ENCODE measurements at places on chromosomes 5 and 9.

DNA sequence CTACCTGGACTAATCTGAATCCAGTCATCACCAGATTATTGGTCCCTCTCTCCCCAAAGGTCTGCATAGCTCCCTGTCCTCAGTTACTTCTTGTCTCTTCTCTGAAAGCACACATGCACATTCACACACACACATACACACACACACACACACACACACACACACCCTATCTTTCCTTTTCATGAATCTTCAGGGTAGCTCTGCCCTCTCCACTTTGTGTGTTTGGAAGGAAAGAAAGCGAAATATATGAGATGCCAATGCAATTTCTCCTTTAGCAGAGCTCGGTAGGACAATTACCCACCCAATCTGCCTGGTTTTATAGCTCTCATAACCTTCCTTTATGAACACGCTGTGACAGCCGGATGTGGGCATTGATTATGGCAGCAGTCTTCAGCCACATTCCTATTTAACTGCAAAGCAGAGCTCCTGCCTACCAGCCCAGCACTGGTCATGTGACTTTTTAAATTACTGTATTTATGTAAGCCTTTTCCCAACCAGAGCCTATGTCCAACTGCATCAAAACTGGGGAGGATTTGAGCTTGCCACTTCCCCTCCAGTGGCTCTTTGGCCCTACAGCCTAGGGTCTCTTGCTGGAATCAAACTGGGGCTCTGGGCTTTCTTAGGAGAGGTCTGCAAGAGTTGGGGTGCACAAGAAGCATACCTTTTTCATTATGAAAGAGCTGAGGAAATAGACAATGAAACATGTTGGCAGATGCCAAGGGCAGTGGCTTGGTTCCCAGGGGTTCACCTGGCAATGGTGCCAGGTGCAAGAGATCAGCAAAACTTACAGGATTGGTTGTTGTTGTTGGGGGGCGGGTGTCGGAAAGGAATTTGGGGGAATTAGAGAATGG is 20.8 kb upstream of the MATR3 start:
- H3K27me3 ChIP-seq: no peaks in the 10 kb centered on the region
- H3K27ac ChIP-seq: peak overlapping the region; percentile 83
- H3K36me3 ChIP-seq: no peaks in the 10 kb centered on the region
- DNase-seq: no peak

DNA sequence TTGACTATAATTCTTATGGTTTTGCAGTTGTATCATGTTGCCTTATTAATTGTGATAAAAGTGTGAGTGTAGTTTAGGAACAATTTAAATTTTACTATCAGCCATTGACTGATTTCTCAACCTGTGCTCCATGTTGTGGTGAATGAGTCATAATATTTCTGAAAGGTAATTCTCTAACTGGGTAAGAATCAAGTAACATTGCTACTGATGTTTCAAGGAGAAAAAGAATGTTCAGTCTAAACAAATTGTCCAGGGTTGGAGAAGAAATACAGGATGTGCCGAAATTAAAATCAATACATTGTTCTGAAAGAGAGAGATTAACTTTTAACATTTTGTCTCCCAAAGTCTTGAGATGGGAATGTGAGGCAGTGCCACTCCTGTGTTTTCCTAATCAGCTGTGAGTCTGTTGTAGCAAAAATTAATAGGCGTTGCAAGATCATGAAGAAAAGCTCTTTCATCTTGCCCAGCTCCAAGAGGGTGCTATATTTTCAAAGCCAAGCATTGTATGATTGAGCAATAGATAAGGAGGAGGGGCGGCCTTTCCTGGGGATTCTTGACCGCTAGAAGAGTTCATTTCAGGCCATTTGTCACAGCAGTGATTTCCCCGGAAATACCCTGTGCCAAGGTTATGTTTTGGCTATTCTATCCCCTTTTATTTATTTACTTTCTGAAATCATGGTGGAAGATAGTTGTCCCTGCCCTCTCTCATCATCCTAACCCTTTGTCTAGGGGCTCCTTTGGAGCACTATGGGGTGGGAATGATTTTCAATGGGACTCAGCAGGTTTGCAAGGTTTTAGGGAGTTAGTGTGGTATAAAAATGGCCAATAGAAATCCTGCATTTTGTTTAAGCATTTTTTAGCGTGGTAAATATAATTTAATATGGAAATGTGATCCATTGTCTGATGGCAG is 151.6 kb downstream of the FOCAD start:
- no peak overlapping the region for H3K4me3 ChIP-seq
- H3K36me3 ChIP-seq: no peaks in the 10 kb centered on the region
- H3K27me3 ChIP-seq: no peaks in the 10 kb centered on the region
- H3K27ac ChIP-seq: no peak overlapping the region

DNA sequence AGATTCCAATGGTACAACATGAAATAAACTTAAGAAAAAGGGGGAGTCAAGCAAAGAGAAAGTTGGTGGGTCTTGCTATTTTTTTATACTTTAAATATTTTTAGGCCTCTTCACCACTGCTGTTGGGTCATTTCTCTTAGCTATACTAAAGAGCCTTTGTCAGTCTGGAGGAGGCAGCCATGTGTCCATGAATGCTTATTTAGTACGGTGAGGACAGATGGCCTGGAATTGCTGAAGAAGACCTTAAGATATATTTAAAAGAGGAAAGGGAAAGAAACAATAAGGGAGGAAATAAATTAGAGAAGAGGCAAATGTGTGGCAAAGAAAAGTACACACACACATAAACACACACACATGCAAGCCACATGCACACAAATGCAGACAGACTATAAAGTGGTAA is 560.5 kb upstream of the MEF2C start:
- DNase-seq: no peak
- no peaks in the 10 kb centered on the region for H3K27me3 ChIP-seq
- peaks cover 4% of the 10 kb centered on the region for H3K4me1 ChIP-seq
- no peak overlapping the region for H3K4me3 ChIP-seq
- H3K36me3 ChIP-seq: no peaks in the 10 kb centered on the region
- no peak overlapping the region for H3K27ac ChIP-seq

DNA sequence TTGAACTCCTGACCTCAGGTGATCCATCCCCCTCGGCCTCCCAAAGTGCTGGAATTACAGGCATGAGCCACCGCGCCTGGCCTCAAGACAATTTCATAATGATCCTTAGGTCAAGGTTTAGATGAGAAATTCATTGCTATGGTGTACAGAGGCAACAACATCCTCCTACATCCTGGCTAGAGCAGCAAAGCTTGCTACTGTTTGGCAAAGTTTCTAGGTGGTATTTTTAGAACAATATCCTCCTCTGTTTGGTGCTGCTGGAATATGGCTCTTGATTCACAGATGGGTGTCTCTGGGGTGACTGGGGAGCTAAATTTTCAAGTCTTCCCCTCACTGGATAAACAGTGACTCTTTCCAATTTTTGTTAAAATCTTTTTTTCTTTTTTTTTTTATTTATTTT is 30.6 kb downstream of the CRHBP start:
- no peak for DNase-seq
- no peaks in the 10 kb centered on the region for H3K4me1 ChIP-seq
- no peak overlapping the region for H3K27ac ChIP-seq
- H3K36me3 ChIP-seq: no peaks in the 10 kb centered on the region

- no peaks in the 10 kb centered on the region for H3K27me3 ChIP-seq
- H3K4me1 ChIP-seq: no peaks in the 10 kb centered on the region
- no peak for DNase-seq
- H3K36me3 ChIP-seq: no peaks in the 10 kb centered on the region
- no peak overlapping the region for H3K4me3 ChIP-seq
Observed at GRCh38 chr5:147568710-147569406, 59.0 kb upstream of the DPYSL3 start.

DNA sequence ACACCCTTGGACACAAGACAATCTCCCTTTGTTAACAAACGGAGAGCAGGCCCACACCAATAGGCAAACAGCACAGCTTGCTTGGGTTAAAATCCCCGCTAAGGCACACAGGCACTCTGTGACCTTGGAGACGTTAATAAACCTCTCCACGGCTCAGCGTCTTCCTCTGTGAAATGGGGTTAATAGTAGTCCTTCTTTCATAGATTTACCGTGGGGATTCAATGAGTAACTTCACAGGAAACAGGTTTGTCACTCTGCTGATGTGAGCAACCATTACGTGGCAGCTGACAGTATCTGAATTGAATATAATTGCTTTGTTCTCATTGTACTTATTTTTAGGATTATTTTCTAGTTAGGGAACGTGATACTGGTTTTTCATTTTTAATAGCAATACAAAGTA is 65.2 kb upstream of the ADRA1B start:
- no peaks in the 10 kb centered on the region for H3K36me3 ChIP-seq
- H3K4me1 ChIP-seq: no peaks in the 10 kb centered on the region
- DNase-seq: no peak
- H3K27me3 ChIP-seq: no peaks in the 10 kb centered on the region

DNA sequence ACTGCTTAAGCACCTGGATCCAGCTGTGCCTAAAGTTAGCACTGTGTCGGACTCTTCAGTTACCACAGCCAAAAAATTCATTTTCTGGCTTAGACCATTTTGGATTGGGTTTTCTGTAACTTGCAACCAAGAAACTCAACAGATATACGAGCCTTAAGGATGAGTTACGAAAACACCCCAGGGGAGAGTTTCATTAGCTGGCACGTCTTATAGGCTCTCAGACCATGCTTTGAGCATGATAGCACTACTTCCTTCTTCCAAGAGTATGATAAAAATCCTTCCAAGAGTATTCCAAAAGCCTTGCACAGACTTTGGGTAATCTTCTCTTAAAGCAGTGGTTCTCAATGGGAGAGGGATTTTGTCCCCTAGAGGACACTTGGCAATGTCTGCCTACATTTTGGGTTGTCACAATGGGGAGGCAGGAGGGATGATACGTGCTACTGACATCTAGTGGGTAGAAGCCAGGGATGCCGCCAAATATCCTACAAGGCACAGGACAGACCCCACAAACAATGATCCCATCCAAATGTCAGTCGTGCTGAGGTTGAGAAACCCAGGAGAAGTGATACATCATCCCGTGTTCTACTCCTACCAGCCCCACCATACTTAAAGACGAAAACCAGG is 64.8 kb downstream of the SMIM23 start:
- no peak for DNase-seq
- H3K27me3 ChIP-seq: no peaks in the 10 kb centered on the region
- no peak overlapping the region for H3K27ac ChIP-seq
- no peaks in the 10 kb centered on the region for H3K36me3 ChIP-seq
- no peak overlapping the region for H3K4me3 ChIP-seq

- no peak for DNase-seq
- no peaks in the 10 kb centered on the region for H3K36me3 ChIP-seq
- H3K4me3 ChIP-seq: no peak overlapping the region
Observed at GRCh38 chr9:29613773-29614172, 2040.5 kb upstream of the C9orf72 start.

DNA sequence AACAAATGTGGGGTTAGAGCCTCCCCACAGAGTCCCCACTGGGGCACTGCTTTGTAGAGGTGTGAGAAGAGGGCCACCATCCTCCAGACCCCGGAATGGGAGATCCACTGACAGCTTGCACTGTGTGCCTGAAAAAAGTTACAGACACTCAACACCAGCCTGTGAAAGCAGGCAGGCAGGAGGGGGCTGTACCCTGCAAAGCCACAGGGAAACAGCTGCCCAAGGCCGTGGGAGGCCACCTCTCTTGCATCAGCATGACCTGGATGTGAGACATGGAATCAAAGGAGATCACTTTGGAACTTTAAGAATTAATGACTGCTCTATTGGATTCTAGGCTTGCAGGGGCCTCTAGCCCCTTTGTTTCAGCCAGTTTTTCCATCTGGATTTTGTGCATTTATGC is 782.3 kb downstream of the BRINP1 start:
- no peaks in the 10 kb centered on the region for H3K4me1 ChIP-seq
- no peaks in the 10 kb centered on the region for H3K36me3 ChIP-seq
- DNase-seq: no peak
- H3K27ac ChIP-seq: no peak overlapping the region
- no peaks in the 10 kb centered on the region for H3K27me3 ChIP-seq
- H3K4me3 ChIP-seq: no peak overlapping the region

DNA sequence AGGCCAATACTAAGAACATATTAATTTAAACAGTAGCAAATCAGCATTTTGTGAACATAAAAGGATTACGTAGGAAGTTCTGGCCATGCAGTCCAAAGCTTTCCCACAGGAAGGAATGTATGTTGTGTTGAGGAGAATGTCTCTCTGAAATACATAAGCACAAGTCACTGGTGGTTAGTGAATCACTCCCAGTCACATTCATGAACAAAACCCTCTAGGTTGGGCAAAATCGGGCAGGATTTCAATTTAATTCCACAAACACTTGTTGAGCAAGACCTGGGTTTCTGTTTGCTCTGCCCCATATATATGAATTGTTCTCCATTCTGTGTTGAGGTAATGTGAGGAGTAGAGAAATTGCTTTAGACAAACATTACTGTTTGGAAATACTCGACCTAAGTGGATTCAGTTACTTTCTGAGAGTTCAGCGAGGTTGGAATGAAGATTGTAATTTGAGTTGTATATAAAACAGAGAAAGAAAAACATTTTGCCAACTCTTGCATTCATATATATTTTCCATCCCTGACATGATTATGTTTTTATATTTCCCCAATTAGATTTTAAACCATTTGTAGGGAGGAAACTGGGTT is 127.6 kb upstream of the RPS23 start:
- DNase-seq: no peak
- no peaks in the 10 kb centered on the region for H3K27me3 ChIP-seq
- H3K4me1 ChIP-seq: peaks cover 3% of the 10 kb centered on the region
- no peaks in the 10 kb centered on the region for H3K36me3 ChIP-seq

GRCh38 chr5:60333005-60333571 is 366.9 kb downstream of the DEPDC1B start:
- no peaks in the 10 kb centered on the region for H3K27me3 ChIP-seq
- H3K4me3 ChIP-seq: no peak overlapping the region
- H3K36me3 ChIP-seq: no peaks in the 10 kb centered on the region
- no peak for DNase-seq
- H3K4me1 ChIP-seq: no peaks in the 10 kb centered on the region

- H3K4me3 ChIP-seq: no peak overlapping the region
- no peaks in the 10 kb centered on the region for H3K4me1 ChIP-seq
- no peaks in the 10 kb centered on the region for H3K27me3 ChIP-seq
- H3K27ac ChIP-seq: no peak overlapping the region
- no peaks in the 10 kb centered on the region for H3K36me3 ChIP-seq
- DNase-seq: no peak
Observed at GRCh38 chr5:28505121-28505520, 1466.7 kb upstream of the CDH9 start.

DNA sequence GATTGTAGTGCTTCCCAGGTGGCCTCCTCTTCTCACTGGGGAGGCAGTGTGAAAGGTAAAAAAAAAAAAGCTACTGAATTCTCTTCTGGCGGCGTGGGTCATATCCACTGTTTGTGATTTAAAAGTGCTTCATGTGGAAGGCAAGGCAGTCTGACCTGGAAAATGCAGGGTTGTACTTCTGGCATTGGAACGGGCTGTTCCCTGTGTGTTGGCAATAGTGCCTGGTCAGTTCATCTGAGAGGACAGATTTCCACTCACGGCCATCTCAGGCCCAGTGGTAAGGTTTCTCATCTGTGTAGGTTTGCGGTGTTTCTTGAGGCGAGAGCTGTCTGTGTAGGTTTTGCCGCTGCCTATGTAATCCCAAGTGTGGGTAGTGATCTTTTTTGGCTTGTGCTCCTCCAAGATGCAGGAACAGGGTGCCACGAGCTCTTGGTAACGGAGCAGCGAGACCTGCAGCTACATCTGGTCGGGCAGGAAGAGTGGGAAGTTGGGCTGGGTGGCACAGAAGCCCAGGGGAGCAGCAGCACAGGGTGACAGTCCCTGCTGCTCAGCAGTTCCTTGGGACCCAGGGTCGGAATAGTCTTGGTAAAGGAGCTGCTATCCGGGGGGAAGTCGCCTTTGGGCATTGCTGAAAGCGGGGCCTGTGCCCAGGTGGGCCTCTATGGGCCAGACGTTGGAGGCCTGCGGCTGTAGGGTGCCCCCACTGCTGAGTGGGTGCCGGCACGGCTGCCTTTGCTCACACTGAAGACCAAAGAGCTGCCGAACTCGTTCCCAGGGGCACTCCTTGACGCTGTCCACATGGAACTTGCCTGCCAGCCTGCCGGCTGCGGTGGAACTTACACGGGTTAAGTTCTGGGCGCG is 11.2 kb downstream of the RCL1 start:
- no peak overlapping the region for H3K27ac ChIP-seq
- no peaks in the 10 kb centered on the region for H3K27me3 ChIP-seq
- H3K36me3 ChIP-seq: no peaks in the 10 kb centered on the region
- H3K4me1 ChIP-seq: peaks cover 21% of the 10 kb centered on the region
